ENCODE measurements at places on chromosomes 5 and 9.

DNA sequence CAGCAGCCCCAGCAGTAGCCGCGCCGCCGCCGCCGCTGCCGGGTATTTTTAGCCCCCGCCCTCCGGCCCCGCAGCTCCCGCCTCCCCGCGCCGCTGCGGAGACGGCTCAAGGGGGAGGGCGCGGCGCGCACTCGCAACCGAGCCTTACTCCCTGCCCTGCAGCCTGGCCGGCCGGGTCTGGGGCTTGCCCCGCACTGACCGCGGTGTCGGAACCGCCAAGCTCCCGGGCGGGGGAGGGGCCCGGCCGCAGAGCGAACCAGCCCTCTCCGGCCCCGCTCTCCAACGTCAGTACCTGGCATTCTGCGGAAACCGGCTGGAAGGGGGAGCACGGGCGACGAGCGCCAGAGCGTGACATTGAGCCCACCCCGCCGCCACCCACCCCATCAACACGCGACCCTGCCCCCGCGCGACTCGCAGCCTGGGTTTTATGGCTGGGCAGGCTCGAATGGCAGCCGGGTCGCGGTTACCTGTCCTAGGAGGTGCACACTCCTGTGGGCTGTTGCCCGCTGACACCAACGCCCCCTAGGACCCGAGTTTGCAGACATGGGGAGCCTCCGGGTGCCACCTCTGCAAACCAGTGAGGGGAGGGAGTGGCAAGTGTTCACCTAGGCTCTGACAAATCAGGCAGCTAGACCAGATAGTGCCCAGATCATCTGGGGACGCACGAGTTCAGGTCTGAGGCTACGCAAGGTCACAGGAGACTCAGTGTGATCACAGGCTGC is at the start of gene ACSL6:
Gene ACSL6, minus strand, starts transcription at position 37 of the 722 bp plus-strand sequence. CDS start 105 bp downstream, outside the sequence.
- DNase-seq: no peak

DNA sequence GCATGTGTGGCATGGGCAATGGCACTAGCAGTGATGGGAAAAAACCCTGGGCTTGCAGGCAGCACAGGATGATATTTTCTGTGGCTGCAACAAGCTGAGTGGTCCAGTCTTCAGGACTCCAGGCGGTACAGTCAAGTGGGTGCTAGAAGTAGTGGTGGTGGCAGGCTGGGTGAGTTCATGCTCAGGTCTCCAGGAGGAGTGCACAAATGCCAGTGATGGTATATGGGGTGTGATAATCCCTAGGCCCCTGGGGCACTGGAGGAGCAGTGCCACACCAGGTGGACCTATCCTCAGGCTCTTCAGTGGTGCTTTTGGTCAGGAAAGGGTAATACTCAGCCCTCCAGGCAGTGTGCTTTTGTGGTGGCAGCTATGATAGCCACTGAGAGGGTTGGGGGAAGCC is 496.4 kb downstream of the PRR16 start:
- no peak for DNase-seq

GRCh38 chr5:13662626-13663025 is 281.9 kb downstream of the DNAH5 start:
- DNase-seq: no peak

- no peak for DNase-seq
These were observed 651.8 kb downstream of the KIF4B start for GRCh38 chr5:155665361-155665760.

DNA sequence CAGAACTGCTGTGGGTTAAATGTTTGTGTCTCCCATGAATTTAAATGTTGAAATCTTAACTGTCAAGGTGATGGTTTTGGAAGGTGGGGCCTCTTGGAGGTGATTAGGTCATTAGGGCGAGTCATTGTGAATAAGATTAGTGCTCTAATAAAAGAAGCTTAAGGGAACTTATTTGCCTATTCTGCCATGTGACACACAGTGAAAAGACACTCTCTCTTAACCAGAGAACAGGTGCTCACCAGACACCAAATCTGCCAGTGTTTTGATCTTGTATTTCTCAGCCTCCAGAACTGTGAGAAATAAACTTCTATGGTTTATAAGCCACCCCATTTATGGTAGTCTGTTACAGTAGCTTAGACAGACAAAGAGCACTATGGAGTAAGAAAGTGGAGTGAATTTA is 117.9 kb upstream of the SV2C start:
- DNase-seq: no peak

- no peak for DNase-seq
These were observed 538.6 kb upstream of the CYLC2 start for GRCh38 chr9:102456562-102456961.

- DNase-seq: no peak
These were observed 11.4 kb downstream of the JADE2 start for GRCh38 chr5:134536876-134537275.
